ENCODE measurements at places on chromosomes 1 and 21.

DNA sequence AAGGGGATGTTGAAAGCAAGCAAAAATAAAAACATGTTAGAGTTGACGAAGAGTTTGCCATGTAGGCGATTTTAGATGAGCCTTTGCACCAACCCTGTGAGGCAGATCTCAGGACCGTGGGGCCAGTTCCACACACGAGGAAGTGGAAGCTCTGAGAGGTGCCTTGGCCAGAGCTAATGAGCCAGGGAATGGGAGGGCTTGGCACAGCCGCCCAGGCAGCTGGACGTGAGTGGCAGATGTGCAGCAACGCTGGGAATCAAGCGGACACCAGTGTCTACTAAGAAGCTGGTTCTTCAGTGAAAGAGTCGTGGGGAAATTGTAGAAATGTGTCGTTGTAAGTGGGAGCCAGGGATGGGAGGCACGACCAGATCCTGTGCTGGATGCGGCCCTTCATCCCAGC is 58.9 kb upstream of the COL6A1 start:
- DNase-seq, result no peak

DNA sequence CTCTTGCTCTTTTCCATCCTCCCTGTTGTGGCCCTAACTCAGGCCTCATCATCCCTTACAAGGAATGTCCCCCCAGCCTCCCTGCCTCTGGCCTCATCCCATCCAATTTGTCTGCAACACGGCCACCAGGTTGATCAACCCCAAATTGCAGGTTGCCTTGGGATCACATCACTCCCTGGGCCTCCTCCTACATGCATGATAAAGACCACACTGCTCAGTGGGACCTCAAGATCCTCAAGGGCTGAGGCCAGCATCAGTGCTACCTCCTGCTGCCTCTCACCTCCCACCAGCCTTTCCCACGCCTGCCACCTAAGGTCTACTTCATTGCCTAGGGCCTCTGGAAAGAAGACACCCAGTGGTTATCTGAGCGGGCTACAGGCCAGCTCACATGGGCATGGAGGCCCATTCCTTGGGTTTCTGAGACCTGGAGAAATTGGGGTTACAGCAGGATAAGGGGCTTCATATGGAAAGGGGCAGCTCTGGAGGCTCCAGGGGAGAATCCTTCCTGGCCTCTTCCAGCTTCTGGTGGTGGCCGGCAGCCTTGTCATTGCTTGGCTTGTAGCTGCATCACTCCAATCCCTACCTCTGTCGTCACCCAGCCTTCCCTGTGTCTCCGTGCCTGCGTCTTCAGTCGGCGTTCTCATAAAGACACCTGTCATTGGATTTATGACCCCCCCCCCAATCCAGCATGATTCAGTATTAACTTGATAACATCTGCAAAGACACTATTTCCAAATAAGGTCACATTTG is 60.5 kb downstream of the KLHDC7A start:
- no peak for DNase-seq

- DNase-seq, result no peak
Measured at GRCh38 chr1:229114315-229114714, 156.6 kb upstream of the RAB4A start.

DNA sequence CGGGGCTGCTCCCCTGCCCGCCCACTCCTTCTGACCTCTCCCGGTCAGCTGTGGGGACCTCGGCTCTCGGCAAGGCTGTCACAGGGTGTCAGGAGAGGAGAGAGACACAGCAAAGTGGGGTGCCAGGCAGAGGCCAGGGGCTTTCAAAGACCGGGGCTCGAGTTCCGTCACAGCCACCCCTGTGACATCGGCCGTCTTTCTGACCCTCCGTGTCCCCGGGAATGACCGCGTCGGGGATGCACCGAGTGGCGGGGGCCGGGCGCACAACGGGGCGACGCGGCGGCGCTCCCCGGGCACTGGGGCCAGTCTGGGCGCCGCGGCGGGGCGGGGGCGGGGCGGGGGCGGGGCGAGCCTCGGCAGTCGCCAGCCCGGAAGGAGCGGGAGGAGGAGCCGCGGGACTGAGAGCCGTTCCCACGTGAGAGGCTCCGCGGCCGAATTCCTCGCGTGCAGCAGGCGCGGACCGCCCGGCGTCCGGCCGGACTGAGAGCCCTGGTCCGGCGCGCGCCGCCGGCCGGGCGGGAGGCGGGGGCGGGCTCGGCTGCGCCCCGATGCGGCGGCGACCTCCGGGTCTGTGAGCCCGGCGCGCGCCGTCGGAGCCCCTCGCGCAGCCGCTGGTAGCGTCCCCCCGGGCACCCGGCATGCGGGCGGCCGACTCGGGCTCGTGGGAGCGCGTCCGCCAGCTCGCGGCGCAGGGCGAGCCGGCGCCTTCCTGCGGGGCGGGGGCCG is 229.7 kb upstream of the TMEM51 start:
- DNase-seq, result no peak

DNA sequence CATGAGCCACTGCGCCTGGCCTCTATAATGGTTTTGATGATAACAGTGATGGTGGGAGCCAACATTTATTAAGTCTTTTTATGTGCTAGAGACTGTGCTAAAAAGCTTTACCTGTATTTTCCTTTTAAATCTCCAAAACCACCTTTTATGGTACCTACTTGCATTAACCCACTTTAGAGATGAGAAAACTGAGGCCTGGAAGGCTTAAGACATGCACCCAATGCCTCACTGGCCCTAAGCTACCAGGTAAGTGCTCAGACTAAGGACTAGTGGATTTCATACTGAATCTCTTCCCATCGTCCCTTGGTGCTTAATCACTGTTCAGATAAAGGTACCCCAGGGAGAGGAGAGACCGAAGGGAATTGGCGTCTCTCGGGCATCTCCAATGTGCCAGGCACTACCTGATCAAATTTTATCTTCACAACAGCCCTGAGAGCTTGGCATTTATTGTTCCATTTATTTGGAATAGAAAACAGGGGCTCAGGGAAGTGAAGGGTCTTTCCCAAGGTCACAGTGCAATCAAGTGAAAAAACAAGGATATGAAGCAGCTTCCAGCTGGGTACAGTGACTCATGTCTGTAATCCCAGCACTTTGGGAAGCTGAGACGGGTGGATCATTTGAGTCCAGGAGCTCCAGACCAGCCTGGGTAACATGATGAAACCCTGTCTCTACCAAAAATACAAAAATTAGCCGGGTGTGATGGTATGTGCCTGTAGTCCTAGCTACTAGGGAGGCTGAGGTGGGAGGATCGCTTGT is 84.2 kb downstream of the LACTBL1 start:
- DNase-seq, result no peak

GRCh38 chr1:2046953-2047748 is 3.1 kb upstream of the PRKCZ start:
- no peak for DNase-seq

DNA sequence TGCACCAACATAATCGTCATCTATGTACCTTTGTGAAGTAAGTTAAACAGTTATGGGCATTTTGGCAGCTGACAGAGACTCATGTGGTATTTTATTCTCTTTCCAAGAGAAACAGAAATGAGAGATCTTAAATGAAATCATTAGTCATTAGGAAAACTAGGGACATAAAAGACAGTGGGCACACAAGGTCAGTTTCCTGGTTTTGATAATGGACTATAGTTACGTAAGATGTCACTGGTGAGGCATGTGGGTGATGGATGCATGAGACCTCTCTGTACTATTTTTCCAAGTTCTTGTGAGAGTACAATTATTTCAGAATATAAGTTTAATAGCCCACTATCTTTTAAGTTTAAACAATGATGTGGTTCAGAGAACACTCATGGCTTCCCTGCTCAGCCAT is 216.9 kb downstream of the APP start:
- DNase-seq, result no peak

DNA sequence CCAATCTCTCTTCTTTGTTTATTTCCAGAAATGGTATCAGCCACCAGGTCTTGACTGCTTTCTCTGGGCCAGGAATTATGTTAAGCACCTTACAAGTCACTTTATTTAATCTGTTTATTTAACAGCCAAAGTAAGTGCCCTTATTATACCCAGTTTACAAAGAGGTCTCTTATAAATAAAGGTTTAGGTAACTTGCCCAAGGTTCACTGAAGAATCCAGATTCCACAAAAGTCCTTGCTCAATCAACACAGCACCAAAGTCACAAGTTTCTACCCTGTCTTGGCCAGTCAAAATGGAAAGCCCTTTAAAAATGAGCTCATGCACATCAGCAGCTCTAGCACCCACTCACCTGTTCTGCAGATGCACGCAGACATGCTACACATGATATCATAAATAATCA is 28.0 kb upstream of the ATP1A1 start:
- no peak for DNase-seq

DNA sequence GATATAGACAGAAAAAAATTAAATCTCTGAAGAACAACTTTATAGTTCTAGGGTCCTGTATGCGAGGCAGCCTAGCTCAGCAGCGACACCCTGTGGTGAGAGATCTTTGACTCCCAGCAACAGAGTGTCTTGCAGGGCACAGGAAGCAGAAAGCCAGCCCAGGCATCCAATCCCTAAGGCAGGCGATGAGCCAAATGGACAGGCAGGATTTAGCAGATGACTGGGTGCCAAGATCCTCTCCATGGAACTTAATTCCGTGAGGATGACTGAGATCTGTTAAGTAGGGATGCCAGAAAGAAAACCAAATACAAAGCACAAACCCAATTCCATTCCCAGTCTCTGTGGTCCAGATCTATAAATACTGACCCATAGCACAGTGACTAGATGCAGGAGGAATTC is 38.8 kb downstream of the HLCS start:
- DNase-seq, result peak; percentile 50

DNA sequence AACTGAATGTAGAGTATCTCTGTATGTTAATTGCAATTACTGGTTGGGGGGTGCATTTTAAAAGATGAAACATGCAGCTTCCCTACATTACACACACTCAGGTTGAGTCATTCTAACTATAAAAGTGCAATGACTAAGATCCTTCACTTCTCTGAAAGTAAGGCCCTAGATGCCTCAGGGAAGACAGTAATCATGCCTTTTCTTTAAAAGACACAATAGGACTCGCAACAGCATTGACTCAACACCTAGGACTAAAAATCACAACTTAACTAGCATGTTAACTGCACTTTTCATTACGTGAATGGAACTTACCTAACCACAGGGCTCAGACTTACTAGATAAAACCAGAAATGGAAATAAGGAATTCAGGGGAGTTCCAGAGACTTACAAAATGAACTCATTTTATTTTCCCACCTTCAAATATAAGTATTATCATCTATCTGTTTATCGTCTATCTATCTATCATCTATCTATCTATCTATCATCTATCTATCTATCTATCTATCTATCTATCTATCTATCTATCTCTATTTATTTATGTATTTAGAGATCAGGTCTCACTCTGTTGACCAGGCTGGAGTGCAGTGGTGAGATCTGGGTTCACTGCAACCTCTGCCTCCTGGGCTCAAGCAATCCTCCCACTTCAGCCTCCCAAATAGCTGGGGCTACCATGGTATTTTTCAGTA is 47.8 kb downstream of the CHML start:
- no peak for DNase-seq

GRCh38 chr1:9689971-9690381 is 38.4 kb downstream of the PIK3CD start:
- no peak for DNase-seq

GRCh38 chr1:151458802-151459330 is 428 bp downstream of the POGZ start:
- peak; percentile 42 for DNase-seq

- DNase-seq, result no peak
Measured at GRCh38 chr21:44353191-44353970, at the start of gene TRPM2. Gene TRPM2 (plus strand): TSS chr21:44353621. CDS start chr21:44353701, 80 bp downstream.

DNA sequence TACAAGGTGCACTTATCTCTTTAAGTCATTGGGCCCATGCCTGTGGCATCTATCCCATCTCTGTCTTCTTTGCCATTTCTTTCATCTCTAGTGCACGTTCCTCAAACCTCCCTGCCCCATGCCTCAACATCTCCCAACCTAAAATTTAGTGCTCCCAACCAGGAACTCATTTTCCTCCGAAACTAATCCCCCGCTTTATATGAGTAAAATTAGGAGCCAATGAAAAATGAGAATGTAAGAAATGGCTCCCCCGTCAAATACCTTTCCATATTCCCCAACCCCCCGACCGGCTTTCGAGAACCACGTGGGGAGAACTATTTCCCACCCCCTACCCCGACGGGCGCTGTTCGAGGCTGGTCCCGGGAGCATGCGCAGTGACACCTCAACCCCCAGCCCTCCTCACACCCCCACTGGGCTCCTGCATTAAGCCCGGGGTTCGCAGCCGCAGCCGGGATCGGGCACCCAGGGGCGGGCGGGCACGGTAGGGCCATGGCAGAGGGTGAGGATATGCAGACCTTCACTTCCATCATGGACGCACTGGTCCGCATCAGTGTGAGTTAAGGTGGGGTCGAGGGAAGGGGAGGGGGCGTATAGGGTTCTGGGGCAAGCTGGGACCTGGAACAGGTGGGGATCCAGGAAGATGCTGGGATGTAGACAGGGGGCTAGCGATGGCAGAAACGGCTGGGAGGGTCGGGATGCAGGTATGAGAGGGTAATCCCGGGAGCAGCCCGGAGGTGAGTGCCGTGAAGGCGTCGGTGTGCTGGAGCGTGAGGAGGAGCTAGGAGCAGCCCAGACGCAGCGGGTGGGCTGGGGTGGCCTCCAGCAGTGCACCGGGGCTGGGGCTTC is at the start of gene TRIM46:
TSS of gene TRIM46 (plus strand) at position 372 of the 846 bp plus-strand sequence. CDS start at position 490, 118 bp downstream.
- DNase-seq, result no peak

DNA sequence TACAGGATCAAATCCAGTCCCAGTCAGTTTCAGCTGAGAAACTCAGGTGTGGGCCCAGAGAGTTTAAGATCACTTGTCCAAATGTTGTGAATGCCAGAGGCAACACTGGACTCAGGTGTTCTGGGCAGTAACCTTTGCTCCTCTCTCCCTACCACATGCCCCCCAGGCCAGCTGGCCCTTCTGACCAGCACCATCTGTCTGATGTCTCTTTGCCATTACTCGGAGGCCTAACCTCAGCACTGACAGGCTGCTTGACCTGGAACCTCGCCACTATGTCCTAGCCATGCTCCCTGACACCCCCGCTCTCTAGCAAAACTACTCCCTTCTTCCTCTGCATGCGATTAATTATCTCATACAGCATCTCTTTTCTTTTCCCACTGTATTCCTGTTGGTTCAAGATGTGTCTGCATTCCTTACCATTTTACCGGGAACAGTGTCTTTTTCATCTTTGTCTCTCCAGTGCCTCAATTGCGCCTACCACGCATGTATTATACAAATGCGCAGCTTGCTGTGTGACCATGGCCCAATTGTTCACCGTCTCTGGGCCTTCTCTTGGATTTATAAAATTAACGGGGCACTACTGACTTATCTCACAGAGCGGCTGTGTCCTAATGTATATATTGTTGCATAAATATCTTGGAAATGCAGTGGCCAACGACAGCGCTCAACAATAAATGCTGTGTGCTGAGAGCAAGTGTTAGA is 159.5 kb upstream of the IRF2BP2 start:
- no peak for DNase-seq

- peak; percentile 88 for DNase-seq
Measured at GRCh38 chr1:114090738-114091505, 62.7 kb downstream of the SYT6 start.

DNA sequence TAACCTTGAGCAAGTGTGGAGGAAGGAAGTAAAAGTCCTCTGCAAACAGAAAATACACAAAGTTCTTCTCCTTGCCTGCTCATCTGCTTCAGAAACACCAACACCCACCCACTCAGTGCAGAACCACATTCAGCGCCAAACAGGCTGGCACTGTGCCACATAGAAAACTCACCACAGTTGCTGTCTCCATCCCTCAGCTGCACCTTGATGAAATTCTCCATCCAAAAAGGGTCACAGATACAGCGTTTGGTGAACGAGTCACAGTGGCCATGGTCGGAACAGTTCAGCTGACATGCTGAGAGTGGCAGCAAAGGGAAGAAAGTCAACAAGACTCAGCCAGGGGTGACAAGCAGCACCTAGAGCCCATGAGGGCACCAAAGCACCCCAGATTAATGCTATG is 114.5 kb downstream of the KIAA0319L start:
- no peak for DNase-seq
